ENCODE measurements at places on chromosomes 4 and X. TPM values are rescaled to one million over a fixed set of nuclear protein-coding genes. Genes with fewer than 3 reads are reported as not detected.

DNA sequence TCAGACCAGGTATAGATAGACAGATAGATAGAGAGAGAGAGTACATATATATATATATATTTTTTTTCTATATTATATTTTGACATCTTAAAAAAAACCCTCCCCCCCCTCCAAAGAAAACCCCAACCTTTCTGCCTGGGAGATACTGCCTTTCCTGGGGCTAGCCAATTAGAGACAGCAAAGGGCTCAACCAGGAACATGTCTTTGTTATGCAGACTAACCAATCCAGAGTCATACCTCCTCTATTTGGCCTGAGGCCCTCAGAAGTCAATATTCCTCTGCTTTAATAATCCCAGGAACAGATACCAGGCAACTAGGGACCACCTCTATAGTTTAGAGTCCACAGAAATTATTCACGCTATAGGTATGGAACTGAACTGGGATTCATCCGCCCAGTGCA is 135.6 kb upstream of the MAD2L1 start:
- no peak for DNase-seq

SPON2 gene
- 73.5 TPM for polyA plus RNA-seq

DNA sequence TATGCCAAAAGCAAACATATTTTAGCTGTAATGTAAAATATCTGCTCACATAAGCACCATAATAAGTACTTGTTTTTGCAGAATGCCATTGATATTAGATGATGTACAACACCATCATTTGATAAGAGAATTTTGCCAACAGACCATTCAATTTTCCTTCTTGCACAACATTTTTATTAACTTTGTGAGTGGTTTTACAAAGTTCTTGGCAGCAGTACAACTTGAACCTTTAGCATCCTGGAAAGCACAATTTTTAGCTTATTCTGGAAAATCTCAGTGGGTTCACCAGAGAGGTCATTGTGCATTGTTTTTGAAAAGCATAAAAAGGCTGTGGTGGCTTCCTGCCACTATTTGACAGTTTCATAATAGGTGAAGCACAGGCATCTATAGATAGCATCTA is 26.4 kb upstream of the REPS2 start:
- DNase-seq, result peak; percentile 63

MOB1B gene
- 42.6 TPM for polyA plus RNA-seq

- no peak for DNase-seq
These were observed 117.2 kb downstream of the TMEM144 start for GRCh38 chr4:158327525-158327924.

DNA sequence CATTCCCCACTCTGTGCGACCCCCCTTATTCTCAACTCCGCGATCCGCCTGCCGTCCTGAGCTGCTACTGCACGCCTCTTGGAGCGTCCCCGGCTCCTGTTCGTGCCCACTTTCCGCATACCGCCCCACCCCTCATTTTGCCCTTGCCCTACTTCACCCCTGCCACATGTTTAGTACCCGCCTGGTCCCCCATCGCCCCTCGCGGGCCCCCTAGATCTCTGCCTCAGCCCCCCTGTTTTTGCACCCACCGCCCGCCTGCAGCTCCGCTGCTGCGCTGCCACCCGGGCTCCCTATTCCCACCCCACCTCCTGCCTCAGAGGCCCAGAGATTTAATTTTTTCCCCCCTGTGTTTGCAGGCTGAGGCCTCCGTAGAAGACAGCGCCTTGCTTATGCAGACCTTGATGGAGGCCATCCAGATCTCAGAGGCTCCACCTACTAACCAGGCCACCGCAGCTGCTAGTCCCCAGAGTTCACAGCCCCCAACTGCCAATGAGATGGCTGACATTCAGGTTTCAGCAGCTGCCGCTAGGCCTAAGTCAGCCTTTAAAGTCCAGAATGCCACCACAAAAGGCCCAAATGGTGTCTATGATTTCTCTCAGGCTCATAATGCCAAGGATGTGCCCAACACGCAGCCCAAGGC is 1.4 kb downstream of the MAGED1 start:
- peak; percentile 42 for DNase-seq

OPN1LW gene
- not detected for polyA plus RNA-seq

DNA sequence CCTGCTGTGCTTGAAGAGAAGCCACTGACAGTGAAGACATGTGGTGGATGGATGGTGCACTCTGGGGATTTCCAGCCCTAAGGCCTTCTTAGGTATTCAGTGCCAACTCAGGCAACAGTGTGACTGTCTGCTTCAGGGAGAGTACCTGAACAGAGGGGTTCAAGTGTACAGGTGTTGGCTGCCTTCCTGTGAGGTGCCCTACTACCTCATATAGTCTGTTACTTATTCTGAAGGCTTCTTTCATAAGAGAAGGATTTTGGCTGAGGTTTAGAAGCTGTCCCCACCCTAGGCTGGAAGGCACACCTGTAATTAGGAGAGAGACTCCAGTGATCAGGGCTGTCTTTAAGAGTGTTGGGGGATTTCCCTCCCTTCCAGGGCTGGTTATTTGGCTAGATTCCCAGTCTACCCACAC is 1.8 kb downstream of the FTHL17 start:
- no peak for DNase-seq

- DNase-seq, result peak; percentile 51
These were observed 169.8 kb upstream of the GALNT7 start for GRCh38 chr4:172998527-172999469.

CNOT6L gene
- 30.5 TPM for polyA plus RNA-seq

UBA1 gene
- polyA plus RNA-seq, result 142 TPM

- DNase-seq, result no peak
These were observed 17.0 kb downstream of the ADD1 start for GRCh38 chr4:2860391-2861348.

MAGEA4 gene
- polyA plus RNA-seq, result not detected

GRCh38 chrX:67004451-67004850 is 365.6 kb upstream of the EDA2R start:
- no peak for DNase-seq

FAM156B gene
- polyA plus RNA-seq, result 13.7 TPM

DNA sequence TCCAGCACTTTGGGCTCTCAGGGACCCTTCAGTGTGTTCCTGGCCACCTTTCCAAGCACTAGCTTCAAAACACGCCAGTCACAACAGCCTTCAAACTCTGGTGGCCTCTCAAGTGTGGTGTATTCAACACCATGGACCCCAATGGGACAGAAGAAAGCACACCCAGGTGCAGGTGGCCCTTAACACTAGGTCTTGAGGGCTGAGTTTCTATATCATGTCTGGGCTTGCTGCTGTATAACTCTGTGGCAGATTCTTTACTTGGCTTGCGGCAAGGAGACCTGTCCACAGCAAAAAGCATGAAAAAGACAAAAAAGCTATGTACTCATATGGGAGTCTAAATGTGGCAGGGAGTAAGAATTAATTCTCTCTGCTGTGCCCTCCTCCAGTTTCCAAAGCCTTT is 23.1 kb downstream of the MSL3 start:
- DNase-seq, result no peak

GRCh38 chr4:174764105-174764729 is 64.8 kb downstream of the GLRA3 start:
- DNase-seq, result peak; percentile 22

ADGRG2 gene
- 10.0 TPM for polyA plus RNA-seq

EDA2R gene
- 8.4 TPM for polyA plus RNA-seq

- no peak for DNase-seq
These were observed 33.5 kb upstream of the CYBB start for GRCh38 chrX:37746218-37746941.

DNA sequence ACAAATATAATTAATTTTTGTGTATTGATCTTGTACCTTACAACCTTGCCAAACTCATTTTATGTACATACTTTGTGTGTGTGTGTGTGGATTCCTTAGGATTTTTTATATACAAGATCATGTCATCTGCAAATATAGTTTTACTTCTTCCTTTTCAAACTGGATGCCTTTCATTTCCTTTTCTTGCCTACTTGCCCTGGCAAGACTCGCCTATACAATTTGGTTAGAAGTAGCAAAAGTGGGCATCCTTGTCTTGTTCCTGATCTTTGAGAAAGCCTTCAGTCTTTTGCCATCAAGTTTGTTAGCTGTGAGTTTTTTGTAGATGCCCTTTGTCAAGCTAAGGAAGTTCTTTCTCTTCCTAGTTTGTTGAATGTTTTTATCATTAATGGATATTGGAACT is 30.5 kb downstream of the RUFY3 start:
- DNase-seq, result no peak

DNA sequence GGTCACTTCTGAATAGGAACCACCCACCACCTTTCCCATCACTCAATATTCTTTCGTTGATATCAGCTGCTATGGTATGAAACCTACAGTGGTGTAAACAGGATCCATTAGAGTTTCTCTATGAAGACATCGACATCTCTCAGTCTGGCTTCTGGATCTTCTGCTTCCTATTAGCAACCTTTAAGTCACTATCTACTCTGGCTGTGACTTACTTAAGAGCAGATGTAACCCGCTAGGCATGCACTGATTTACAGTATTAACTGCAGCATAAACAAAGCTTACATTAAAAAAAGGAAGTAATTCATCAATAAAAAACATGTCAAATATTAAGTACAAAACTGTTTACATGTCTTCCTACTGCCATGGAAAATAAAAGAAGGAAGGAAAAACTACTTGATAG is 96.4 kb downstream of the ANAPC10 start:
- DNase-seq, result no peak

NDP gene
- 1.8 TPM for polyA plus RNA-seq

USP17L21 gene
- not detected for polyA plus RNA-seq

BANK1 gene
- polyA plus RNA-seq, result 0.68 TPM

COX7B gene
- 236 TPM for polyA plus RNA-seq

ZDHHC9 gene
- 30.1 TPM for polyA plus RNA-seq
